ENCODE measurements at places on chromosomes 16 and 17.

GRCh38 chr17:74957935-74958740, 14.4 kb downstream of the HID1 start:
- peak; percentile 23 for DNase-seq

DNA sequence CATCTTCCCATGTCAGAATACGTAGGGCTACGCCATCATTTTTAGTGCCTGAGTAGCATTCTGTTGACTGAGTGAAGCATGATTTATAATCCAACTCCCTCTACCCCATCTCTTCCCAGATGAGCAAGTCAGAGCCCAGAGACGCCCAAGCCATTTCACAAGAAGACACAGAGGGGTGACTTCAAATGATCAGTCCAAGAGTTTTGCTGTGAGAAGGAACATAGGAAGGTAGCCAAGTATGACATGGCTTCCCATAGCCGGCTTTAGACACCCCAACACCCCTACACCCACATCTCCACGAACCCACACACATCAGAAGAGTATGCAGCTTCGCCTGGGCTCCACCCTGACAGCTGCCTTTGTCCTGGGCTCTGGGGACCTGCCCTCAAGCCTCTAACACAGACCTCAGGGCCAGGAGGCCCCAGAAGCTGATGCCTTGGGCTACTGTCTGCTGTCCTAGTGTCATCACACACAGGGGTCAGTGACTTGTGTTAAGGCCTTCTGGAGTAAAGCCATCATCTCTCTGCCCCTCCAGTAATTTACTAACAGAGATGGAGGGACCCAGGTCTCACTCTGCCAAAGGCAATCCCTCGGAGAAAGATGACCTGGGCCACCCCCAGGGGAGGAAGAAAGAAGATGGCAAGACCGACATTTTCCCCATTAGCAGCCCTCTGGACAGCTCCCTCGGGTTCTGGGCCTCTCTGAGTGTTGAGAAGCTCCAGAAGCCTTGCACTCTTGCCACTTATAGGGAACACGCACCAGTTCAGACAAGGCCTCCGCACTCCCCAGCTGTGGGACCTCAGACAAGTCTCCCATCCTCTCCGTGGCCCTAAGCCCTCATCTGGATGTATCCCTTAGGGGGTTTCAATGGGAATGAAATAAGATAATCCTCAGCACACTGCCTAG, 38.7 kb upstream of the MRPS23 start:
- DNase-seq = no peak

- no peak for DNase-seq
Observed at GRCh38 chr17:58560511-58560910, 46.1 kb upstream of the MTMR4 start.

- DNase-seq = no peak
Observed at GRCh38 chr16:66590322-66590721, 11.1 kb downstream of the CMTM2 start.

DNA sequence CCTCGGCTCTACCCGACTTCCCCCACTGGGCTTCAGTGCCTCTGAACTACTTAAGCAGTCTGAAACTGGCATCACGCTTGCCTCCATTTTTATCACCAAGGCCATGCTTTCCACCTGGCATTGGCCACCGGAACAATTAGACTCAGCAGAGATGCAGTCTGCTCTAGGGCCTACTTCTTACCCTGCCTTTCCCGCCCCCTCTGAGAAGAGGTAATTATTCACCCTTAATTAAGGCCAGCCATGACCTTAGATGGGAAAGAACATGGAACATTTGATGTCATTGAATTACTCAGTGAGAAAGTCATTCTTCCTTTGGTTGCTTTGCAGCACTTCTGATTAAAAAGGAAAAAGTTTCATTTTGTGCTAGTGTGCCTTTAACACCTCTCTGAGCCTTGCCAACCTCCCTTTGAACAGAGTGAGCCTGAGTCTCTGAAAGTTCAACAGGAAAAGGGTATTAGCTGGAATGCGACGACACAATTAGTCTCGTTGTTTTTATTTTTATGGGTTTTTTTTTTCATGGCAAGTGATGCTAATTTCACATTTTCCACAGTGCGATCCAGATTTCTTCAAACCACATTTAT, 60.9 kb upstream of the TNRC6A start:
- no peak for DNase-seq

- no peak for DNase-seq
Observed at GRCh38 chr16:11915114-11915643, 577 bp downstream of the GSPT1 start.

DNA sequence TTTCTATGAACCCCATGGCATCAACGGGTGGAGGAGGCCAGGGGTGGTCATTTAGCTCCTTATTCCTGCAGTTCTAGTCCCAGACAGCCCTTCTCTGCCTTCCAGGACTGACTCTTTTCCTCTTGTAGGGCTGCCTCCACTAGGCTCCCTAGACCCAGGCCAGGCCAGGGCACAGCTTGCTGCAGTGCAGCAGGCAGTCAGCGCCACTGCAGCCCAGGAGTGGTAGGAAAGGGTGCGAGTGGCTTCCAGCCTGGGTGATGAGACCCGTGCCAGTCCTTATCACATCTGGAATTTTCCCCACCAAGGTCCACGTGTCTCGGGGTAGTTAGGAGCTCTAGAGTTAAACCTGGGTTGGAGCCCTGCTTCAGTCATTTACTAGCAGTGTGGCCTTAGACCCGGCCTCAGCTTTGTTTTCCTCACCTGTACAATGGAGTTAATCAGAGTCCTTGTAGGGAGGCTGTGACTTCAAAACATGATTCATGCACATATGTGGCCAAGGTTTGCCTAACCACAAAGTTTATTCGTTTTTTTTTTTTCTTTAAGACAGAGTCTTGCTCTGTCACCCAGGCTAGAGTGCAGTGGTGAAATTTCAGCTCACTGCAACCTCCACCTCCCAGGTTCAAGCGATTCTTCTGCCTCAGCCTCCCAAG, 4.7 kb downstream of the SLC5A11 start:
- no peak for DNase-seq

- DNase-seq = no peak
Observed at GRCh38 chr16:86222547-86222946, 287.8 kb upstream of the FOXF1 start.

- DNase-seq = peak; percentile 65
Observed at GRCh38 chr17:64020056-64020766, at the start of gene ICAM2. Gene ICAM2, minus strand, starts transcription at chr17:64020633. Its CDS starts 13,942 bp downstream, at chr17:64006691.

DNA sequence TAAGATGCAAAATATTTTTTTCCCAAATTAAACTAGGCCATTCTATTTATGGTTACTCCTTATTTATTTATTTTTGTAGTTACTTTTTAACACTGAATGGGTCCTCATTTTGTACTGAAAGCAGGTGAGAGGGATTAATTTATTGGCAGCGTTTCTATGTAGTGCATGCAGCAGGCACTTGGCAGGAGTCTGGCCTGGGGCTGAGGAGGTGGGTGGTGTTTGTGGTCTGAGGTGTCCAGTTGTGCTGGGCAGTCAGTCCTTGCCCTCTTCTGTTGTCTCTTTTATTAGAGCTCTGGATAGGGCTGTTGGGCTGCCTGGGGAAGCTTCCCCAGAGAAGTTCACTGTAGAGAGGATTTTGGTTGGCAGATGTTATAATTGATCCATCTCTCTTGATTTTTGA, 12.7 kb downstream of the SEC14L1 start:
- DNase-seq = no peak

- DNase-seq = no peak
Observed at GRCh38 chr17:2853283-2854142, 57.3 kb downstream of the RAP1GAP2 start.

DNA sequence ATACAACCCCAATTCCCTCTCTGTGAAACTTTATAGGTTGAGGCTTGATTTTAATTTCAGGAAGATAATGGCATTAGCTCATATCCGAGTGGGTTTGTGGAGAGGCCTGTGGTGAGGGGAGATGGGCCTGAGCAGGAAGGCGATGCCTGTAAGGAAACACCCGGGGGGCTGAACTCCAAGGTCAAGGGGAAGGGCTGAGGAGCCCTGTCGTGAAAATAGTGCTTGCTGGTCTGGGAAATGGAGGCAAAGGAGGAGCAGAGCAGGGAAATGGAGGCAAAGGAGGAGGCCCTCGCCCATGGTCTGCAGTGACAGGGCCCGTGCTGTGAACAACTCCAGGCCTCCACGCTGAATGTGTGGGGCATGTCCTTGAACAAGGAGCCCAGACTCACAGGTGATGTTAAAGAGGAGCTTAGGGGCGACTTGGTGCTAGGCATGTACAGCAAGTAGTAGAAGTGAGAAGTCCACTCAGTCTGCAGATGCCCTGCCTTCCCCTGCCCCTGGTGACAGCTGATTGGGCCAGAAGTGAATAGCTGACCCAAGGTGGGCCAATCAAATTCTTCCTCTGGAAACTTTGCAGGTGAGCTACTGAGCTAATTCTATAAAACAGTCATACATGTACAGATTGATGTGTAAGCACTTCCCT, 38.1 kb downstream of the MRPS23 start:
- DNase-seq = no peak

DNA sequence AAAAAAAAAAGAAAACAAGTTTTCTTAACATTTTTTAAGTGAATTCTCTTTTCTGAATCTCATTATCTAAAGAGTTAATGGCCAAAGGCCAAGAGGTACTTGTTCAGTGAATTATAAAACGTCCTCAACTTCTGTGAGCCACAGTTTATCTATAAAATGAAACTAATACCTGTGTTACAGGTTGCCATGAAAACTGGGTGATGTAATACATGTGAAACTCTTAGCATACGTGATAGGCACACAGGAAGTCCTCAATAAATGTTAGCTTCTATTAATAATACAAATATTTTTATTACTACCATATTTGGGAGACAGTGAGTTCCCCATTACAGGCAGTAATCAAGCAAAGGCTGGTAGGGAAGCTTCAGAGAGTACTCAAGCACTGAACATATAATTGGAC, 13.5 kb upstream of the INPP5K start:
- DNase-seq = no peak

- no peak for DNase-seq
Observed at GRCh38 chr16:71600822-71601221, 23.9 kb upstream of the TAT start.

DNA sequence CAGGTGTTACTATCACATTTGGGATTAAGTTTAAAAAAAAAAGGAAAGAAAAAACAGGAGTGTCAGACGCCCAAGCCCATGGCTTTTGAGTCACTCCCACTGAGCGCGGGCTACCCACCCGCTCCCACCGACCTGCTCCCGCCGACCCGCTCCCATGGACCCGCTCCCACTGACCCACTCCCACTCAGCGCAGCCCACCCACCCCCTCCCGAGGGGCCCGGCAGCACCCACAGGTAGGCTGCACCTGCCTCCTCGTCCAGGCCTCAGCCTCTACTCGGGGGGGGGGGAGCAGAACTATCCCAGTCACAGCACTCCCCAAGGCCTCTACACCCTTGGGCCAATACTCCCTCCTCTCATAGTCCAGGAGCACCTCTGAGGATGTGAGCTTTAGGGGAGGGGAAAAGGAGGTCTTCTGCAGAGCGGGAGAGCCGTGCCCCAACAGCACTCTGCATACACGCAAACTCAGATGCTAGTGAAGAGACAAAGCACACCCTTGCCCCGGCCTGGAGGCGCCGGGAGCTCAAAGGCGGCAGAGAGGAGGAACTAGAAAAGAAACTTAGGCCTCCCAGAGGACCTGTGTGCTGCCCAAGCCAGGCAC, 2.9 kb downstream of the CLUH start:
- peak; percentile 54 for DNase-seq

DNA sequence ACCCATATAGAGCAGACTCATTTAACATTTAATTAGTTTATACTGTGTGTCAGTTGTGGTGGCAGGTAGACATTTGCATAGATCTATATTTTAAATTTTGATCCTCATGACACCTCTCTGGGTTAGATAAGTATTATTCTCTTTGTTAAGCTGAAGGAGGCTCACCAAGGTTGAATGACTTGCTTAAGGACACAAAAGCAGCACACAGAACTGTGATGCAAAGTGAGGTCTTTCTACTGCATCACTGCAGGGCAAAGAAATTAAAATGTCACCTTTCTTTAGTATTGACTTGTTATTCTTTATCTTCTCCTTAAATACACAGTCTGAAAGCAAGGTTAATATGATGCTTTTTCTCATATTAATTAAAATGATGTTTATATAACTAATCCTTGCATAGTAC, 8.6 kb upstream of the TOX3 start:
- no peak for DNase-seq

GRCh38 chr17:68054296-68054900, 18.9 kb downstream of the KPNA2 start:
- peak; percentile 70 for DNase-seq

DNA sequence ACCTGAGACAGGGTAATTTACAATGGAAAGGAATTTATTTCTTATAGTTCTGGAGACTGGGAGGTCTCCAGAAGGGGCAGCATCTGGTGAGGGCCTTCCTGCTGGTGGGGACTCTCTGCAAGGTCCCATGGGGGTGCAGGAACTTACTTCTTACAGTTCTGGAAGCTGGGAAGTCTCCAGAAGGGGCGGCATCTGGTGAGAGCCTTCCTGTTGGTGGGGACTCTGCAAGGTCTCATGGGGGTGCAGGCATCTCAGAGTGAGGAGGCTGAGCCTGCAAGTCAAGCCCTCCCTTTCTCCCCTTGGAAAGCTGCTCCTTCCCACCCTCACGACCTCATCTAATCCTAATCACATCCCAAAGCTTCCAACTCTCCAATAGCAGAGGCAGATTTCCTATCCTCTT, 157.4 kb downstream of the FOXL1 start:
- no peak for DNase-seq

GRCh38 chr17:33086878-33087277, 95.2 kb downstream of the SPACA3 start:
- no peak for DNase-seq

GRCh38 chr17:78124081-78124835, 4.3 kb downstream of the TMC6 start:
- DNase-seq = peak; percentile 88

DNA sequence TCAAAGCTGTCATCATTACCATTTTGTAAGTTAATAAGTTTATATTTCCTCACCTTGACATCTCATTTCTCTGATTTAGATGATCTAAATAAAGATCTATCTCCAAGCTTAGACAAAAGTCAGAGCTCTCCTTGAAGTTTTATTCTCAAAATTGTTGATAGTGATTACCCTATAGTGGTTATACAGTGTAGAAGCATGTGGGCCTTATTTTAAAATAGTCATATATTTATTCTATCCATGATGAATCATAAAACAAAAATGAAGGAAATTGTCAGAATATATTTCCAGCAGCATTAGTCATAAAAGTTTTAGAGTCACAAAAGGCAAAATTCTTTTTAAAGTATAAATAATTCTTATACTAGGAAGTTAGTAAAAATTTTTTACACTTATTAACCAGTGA, 49.0 kb downstream of the RHOT1 start:
- no peak for DNase-seq

DNA sequence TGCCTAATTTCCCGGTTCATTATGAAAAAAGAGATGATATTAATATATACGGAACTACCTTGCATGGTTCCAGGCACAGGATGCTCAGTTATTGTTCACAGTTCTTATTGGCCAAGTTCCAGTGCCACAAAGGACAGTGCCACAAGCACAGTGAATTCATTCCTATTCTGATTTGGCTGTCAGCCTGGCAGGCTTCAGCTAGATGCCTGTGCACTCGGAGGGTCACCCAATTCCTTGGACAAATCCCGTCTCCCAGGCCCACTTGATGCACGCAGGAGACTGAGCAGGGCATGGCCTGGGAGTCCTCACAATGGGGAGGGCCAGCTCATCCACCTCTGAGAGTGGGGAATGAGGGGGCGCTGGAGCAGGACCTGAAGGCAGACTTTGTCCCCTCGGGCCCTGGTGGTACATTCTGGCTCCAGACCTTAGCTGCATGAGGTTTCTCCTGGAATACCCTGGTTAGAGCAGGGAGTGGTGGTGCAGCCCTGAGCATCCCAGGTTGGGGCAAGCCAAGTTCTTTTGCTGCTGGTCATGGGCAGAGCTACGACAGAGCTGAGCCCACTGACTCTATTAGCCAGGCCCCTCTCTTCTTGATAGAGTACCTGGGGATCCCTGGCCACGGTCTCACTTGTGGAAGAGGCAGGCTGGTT, 41.4 kb downstream of the MIS12 start:
- DNase-seq = no peak

Data from MV-4-11 (cell line).